ENCODE measurements at places on chromosomes 12 and 14.

GRCh38 chr14:55180434-55180833 lies 11.0 kb downstream of the DLGAP5 start:
- DNase-seq, result no peak

GRCh38 chr12:68342966-68343365 lies 10.8 kb upstream of the MDM1 start:
- DNase-seq, result no peak

GRCh38 chr12:109893261-109893995 lies 6.6 kb upstream of the TCHP start:
- DNase-seq, result no peak

- no peak for DNase-seq
These were observed 13.6 kb downstream of the PEX5 start for GRCh38 chr12:7203109-7203508.

DNA sequence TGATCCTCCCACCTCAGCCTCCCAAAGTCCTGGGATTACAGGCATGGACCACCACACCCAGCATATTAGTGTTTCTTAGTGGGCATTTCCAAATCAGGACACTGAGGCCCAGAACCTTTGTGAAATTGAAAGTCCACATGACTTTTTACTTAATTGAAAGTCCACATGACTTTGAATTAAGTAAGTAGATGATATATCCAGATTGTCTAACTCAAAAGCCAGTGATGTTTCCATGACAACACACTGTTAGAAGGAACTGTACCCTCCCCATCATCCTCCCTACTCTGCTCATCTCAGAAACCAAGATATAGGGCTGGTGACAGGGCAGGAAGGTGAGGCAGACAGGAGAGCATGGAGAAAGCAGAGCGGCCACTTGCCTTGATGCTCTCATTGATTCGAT lies 7.2 kb downstream of the MYO1A start:
- DNase-seq, result no peak

All from stimulated activated CD8-positive, alpha-beta memory T cell treated with anti-CD3 and anti-CD28 coated beads, Interleukin-15, amount 100 ng/mL, for 48 hours (primary cell).